Ammon's horn (tissue), 1 donor: ENCODE measurements at places on chromosomes 6 and 20.

DNA sequence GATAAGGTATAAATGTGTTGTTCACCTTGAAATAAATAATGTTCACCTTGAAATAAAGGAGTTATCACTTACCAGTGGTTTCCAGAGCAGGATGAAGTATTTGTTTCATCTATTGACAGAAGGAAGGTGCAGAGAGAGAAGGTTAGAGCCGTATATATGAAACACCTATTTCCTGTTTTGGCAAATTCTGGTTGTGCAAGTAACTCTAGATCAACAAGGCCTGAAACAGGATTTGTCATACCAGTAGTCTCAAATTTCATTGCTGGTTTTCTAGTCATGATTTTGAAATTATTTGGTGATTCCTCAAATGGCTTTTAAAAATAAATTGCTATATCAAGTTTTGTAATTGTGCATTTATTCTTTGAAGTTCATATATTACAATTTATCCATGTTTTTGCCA, at the start of gene CRISP3:
Gene CRISP3, minus strand, starts transcription at position 130 of the 400 bp plus-strand sequence. Its CDS starts 21 bp downstream, at position 109.
- no peak for DNase-seq

GRCh38 chr20:10466325-10466724, 31.2 kb downstream of the SLX4IP start:
- DNase-seq, result no peak

GRCh38 chr6:23329086-23329485, 759.7 kb downstream of the HDGFL1 start:
- DNase-seq, result no peak

- DNase-seq, result no peak
These were observed 1516.9 kb upstream of the DEFB115 start for GRCh38 chr20:29740601-29740950.

DNA sequence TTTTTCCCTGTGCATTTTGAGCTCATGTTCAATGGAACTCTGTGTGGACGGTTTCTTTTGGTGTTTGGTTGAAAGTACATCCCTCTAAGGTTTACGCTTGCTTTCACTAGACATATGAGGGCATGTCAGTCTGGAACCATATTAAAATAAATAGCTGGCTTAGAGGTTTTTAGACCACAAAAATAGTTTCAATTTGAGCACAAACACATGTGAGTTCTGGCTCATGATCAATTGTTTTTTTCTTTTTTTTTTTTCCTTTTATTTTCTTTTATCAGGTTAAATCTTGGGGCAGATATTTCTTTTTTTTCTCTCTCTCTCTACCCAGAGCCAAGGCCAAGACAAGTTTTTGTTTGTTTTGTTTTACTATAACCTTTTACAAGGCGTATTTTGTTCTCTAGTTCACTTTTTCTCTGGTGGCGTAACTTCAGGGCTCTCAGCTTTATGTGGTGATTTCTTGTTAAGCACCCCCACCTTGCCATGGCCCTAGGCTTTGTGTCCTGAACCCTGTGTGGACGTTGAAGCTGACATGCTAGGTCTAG, 92.9 kb downstream of the SHLD1 start:
- DNase-seq, result no peak

GRCh38 chr20:35497320-35497719, 32.1 kb downstream of the C20orf173 start:
- no peak for DNase-seq
